ENCODE measurements at places on chromosomes 13 and 19. TPM values are rescaled to one million over a fixed set of nuclear protein-coding genes. Genes with fewer than 3 reads are reported as not detected.

DNA sequence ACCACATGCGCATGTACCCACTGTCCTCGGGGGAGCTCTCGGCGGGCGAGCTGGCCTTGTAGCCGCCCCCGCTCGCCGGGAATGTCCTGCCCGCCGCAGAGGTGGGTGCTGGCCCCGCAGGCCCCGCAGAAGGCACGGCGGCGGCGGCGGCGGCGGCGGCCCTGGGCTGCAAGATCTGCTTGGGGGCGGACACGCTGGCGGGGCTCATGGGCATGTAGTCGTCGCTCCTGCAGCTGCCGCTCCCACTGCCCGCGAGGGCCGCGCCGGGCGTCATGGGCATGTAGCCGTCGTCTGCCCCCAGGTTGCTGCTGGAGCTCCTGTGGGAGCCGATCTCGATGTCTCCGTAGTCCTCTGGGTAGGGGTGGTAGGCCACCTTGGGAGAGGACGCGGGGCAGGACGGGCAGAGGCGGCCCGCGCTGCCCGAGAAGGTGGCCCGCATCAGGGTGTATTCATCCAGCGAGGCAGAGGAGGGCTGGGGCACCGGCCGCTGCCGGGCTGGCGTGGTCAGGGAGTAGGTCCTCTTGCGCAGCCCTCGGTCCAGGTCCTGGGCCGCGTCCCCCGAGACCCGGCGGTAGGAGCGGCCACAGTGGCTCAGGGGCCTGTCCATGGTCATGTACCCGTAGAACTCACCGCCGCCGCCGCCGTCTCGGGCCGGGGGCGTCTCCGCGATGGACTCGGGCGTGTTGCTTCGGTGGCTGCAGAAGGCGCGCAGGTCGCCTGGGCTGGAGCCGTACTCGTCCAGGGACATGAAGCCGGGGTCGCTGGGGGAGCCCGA, 2.4 kb downstream of the IRS2 start:
- DNase-seq = no peak

GRCh38 chr13:24207841-24208667, 47.5 kb downstream of the SPATA13 start:
- no peak for DNase-seq

DNA sequence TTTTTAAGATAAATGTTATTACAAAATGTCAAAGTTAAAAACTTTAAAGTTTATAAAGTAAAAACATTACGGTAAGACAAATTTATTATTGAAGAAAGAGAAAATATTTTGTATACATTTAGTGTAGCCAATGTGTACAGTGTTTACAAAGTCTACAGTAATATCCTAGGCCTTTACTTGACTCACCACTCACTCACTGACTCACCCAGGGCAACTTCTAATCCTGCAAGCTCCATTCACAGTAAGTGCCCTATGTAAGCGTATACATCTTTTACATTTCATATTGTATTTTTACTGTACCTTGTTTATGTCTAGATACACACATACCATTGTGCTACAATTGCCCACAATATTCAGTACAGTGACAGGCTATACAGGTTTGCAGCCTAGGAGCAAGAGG, 448.2 kb downstream of the KCTD12 start:
- no peak for DNase-seq

DNA sequence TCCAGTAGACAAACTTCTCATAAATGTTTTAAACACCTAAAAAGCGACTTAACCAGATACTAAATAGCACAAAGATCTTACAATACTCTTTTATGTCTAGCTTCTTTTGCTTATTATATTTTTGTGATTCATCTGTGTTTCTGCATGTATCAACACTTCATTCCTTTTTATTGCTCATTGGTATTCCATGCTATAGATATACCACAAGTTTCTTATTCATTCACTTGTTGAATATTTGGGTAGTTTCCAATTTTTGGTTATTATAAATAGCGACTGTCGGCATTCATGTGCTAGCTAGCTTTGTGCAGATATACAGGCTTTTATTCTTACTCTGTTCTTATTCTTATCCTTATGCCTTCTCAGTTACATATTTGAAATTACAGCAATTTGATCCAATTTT, 50.0 kb upstream of the RGCC start:
- no peak for DNase-seq

- no peak for DNase-seq
These were observed 52.5 kb downstream of the POSTN start for GRCh38 chr13:37546087-37546486.

DNA sequence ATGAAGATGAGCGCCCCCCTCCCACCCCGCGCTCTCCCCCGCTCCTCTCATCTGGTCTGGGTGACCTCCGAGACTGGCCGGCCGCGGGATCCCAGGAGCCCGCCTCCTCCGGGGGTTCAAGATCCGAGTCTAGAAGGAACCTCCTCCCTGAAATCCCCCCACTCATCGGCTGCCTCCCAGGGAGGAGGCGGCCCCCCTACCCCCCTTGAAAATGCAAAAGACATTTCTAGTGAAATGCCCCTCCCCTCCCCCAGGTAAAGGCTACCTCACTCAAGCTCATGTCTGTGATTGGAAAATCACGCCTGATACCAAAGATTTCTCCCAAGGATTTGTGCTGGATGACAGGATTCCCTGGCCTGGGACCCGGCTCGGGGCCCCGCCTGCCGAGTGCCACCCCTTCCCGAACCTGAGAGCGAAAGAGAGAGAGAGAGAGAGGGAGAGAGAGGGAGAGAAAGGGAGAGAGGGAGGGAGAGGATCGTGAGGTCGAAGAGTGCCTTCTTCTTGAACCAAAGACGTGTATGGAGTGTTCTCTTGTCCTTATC, 23.4 kb downstream of the ONECUT3 start:
- DNase-seq = no peak

- DNase-seq = no peak
These were observed 20.3 kb downstream of the ATP12A start for GRCh38 chr13:24700539-24700938.

The ZNF723 gene
- total RNA-seq = not detected

DNA sequence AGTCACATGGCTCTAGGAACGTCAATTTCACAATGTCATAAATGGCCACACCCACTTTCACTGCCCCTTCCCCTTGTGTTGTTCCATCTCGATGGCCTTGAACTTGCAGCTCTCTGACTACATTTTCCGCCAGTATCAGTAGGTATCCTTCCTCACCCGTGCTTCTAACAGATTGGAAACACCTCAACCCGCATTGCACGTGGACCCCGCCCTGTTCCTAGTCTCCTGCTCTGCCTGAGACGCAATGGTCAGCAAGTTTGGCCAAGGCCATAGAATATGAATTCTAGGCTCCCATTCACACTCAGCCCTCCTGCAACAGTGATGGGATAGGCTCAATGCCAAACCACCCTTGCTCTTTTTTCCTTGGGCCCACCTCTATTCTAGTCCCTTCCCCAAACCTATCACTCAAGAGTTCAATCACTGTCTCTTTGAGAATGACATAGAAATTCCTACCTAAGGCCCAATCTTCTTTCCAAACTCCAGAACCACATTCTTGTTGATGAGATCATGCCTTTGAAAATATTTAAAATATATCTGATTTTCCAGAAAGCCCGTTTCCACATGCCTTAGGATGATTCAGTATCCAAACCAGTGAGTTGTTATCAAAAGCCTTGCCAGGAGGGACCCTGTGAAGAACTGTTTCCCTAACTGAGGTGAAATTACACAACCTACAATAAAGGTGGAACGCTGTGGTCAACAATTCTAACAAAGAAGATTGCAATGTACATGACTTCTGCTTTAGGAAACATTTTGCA, 334.6 kb downstream of the MYO16 start:
- no peak for DNase-seq

DNA sequence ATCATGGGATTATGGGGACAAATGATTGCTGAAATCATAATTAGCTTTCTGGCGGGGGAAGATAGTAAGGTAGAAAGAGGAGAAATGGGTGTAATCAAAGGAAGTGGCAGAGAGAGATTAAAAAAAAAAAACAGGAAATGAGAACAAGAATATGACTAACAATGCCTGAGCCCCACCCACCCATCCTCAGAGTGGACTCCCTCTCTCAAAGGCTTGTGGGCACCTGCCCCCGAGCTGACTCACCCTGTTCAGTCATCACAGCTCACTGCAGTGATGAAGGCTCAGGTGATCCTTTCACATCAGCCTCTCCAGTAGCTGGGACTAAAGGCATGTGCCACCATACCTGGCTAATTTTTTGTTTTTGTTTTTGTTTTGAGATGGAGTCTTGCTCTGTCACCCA, 26.4 kb upstream of the TPT1 start:
- DNase-seq = peak; percentile 47

- DNase-seq = no peak
These were observed 139.6 kb downstream of the CACNA1A start for GRCh38 chr19:13366529-13367143.

The ZNF761 gene
- total RNA-seq = 3.5 TPM

The MIR17HG gene
- total RNA-seq = 7.2 TPM

- DNase-seq = no peak
These were observed 731 bp upstream of the AKAP8L start for GRCh38 chr19:15419413-15420025.

- no peak for DNase-seq
These were observed 4.3 kb upstream of the ZDHHC20 start for GRCh38 chr13:21463424-21463823.

GRCh38 chr19:3065675-3066357, 3.5 kb upstream of the TLE5 start:
- DNase-seq = no peak

The CELF5 gene
- total RNA-seq = not detected

The KLK14 gene
- not detected for total RNA-seq

Data from esophagus squamous epithelium (tissue), 5 donors.